CD4-positive, alpha-beta T cell treated with Interleukin-2 at 100 ng/mL for 4 hours (primary cell): ENCODE measurements at places on chromosomes 7 and 10.

DNA sequence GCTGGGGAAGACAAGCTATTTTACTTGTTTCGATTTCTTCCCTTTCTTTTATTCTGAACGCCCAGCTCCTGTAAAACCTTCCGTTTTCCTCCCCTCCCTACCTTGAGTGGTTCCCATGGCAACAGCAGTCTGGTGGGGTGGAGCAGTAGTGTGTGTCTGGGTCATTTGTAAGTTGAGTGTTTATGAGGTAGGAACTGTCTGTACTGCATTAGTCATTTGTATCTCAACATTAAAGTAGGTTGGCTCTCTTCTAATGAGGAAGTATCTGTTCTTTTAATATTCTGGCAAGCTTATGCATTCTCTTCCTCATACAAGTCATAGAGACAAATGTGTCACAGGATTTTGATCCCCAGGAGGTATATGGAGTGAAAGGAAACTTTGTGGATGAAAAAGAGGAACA lies 85.3 kb upstream of the CCDC6 start:
- DNase-seq, result peak; percentile 21

DNA sequence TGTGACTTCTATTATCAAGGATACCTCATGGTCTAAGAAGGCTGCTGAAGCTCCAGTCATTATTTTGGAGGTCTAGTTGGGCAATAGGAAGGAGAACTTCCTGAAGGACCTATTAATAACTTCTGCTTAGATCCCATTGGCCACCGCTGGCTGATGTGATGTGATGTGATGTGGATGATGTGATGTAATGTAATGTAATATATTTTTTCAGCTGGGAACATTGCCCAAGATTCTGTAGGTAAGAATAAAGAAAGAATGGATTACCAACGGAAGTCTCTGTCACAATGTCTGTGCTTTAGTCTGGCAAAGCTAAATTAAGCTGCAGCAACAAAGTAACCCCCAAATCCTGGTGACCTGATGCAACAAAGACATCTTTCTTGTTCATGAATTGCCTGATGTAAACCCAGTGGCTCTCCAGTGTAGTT lies 233.7 kb downstream of the PTEN start:
- DNase-seq, result no peak

DNA sequence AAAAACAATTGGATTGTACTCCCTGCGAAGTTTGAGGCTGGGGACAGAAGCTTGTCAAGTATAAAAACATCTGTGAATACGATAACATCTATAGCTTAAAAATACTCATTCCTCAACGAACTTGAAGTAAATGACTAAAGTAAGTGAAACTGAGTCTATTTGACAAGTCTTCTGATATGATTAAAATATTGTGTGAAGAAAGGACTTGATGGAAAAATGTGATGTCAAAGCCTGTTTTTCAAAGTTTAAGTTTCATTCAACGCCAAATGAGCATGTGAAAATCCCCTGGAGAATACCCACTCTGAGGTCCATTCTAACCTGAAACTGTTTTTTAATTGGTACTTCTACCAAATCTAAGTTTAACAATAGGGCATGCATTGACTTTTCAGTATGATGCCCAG lies 122.3 kb upstream of the MDFIC start:
- DNase-seq, result no peak

- DNase-seq, result no peak
Measured at GRCh38 chr10:95542330-95542729, 18.8 kb downstream of the SORBS1 start.

DNA sequence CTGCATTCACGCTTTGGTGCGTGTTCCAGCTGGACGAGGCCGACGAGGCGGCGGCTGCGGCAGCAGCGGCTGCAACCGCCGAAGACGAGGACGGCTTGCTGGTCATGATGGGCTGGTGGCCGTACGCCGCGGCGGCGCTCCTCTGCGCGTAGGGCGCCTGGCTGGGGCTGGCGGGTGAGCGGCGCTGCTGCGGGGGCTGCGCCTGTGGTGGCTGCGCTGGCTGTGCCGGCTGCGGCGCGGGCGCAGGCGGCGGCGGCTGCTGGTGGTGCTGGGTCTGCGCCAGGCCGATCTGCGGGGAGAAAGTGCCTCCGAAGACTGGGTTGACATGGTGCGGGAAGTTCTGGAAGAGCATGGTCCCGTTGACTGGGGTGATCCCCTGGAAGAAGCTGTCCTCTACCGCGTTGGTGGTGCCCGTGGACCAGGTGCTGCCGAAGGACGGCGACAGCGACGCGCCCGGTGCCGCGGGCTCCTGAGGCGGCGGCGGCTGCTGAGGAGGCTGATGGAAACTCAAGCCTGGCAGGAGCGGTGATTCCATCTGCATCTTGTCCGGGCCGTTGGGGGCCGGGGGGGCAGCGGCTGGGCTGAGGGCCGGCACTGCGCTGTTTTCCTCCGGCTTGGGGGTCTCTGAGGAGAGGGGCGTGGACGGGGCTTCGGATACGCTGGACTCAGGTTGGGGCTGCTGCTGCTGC lies 51.1 kb downstream of the CPEB3 start:
- DNase-seq, result peak; percentile 26
